ENCODE measurements at places on chromosomes 4 and X.
A peak's percentile ranks its signal among the peaks of the same experiment; 100 is the strongest.

DNA sequence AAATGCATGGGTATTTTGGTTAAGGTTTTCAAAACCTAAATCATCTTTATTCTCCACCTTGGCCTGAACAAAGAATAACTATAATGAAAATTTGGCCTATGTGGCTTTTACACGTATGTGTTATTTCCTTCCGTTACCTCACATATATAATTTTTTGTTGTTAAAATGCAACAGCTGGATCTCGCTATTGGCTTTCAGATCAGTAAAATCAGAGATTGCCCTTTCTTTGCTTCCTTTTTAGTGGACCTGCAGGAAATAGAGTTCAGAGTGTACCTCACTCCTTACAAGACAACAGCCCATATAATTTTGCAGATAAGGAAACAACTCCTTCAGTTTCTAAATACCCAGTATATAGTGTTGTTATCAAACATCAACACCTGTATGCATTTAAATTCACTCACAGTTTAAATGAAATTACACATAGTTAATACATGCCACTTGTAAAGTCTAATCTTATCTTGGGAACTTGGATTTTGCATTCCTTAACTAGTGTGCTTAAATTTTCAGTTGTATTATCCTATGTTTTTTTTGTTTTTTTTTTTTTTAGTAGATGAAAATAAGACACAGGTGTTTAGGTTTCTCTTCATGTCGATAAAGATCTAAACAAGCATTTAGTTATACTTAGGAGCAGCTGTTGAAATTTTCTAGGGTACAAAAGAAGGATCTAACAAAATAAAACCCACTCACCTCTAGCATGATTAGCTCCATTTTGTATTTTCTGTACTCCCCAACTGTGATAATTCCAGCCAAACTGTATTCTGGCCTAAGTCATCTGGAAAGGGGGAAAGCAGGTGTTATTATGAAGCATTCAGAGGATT is 96.2 kb upstream of the SPRY1 start:
- no peaks in the 10 kb centered on the region for H3K27me3 ChIP-seq
- H3K4me3 ChIP-seq = no peak overlapping the region
- peaks cover 26% of the 10 kb centered on the region for H3K4me1 ChIP-seq
- H3K27ac ChIP-seq = no peak overlapping the region

DNA sequence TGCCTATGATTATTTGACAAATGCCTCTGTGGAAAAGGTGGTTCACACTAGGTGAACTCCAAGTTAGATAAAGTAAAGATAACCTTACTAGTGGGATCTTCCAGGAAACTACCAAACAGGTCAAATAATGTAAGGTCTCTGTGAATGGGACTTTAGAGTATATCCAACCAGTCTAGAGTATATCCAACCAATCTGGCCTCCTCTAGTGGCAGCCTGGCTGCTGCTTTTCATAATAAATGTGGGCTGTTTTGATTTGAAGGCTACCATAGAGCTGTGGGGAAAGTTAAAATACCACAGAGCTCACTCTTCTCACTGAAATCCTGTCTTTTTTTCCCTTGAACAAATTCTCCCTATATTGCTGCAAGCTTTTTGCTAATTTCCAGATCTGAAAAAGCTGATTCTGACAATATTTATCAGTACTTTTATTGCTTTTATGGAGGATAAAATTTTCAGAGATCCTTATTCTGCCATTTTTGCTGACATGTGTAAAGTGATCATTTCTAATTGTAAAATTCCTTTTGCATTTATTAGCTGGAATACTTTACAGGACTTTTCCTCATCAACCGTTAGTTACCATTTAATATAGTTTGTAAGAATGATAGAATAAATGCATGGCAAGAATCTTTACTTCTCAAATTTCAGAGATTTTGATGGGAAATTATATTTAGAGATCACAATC is 111.3 kb downstream of the TET2 start:
- H3K27ac ChIP-seq = no peak overlapping the region
- H3K27me3 ChIP-seq = no peaks in the 10 kb centered on the region
- no peaks in the 10 kb centered on the region for H3K4me1 ChIP-seq
- no peak overlapping the region for H3K4me3 ChIP-seq
- no peak for DNase-seq

GRCh38 chr4:89894649-89895550 is at the start of gene MMRN1:
Gene MMRN1, plus strand, starts transcription at chr4:89894854. Its CDS starts 118 bp downstream, at chr4:89894972.
- no peaks in the 10 kb centered on the region for H3K4me1 ChIP-seq
- no peaks in the 10 kb centered on the region for H3K36me3 ChIP-seq
- DNase-seq = no peak
- H3K4me3 ChIP-seq = no peak within 1 kb of the TSS

- no peaks in the 10 kb centered on the region for H3K27me3 ChIP-seq
- no peak for DNase-seq
- H3K36me3 ChIP-seq = peaks cover 5% of the 10 kb centered on the region
- H3K4me3 ChIP-seq = peak overlapping the region; percentile 93
- peaks cover 73% of the 10 kb centered on the region for H3K4me1 ChIP-seq
These were observed 3.8 kb downstream of the ARHGAP10 start for GRCh38 chr4:147735413-147736301.

GRCh38 chrX:10893366-10893765 is 217.8 kb upstream of the HCCS start:
- H3K36me3 ChIP-seq = no peaks in the 10 kb centered on the region
- DNase-seq = no peak
- H3K27ac ChIP-seq = no peak overlapping the region
- H3K4me1 ChIP-seq = peaks cover 17% of the 10 kb centered on the region
- no peaks in the 10 kb centered on the region for H3K27me3 ChIP-seq
- H3K4me3 ChIP-seq = no peak overlapping the region

DNA sequence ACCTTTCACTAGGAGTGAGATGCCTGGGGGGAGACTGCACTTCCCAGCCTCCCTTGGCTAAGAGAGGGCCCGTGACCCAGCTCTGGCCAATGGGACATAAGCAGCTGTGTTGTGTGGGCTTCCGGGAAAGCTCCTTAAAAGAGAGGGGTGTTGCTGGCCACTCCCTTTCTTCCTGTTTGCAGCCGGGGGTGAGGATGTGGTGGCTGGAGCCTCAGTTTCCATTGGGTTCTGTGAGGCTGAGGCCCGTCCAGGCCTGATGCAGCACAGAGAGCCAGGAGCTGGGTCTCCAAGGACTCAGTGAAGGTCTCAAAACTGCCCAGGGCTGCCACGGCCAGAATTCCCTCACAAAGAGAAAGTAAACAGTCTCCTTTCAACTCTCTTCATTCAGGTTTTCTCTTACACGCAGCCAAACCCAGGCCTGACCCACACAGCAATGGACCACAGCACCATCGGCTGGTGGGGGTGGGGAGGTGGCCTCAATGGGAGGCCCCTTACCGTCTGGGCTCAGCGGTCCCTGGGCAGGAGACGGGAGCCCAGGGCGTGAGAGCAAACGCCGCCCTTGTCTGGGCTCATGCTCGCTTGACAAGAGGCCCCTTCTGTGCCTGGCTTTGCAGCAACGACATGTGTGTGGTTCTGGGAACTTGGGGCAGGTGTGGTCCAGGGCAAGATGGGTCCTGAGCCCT is 6.6 kb downstream of the NKX1-1 start:
- DNase-seq = no peak
- peaks cover 4% of the 10 kb centered on the region for H3K27me3 ChIP-seq
- H3K36me3 ChIP-seq = peaks cover 6% of the 10 kb centered on the region
- H3K4me3 ChIP-seq = peak overlapping the region; percentile 71
- no peaks in the 10 kb centered on the region for H3K4me1 ChIP-seq
- H3K27ac ChIP-seq = no peak overlapping the region

DNA sequence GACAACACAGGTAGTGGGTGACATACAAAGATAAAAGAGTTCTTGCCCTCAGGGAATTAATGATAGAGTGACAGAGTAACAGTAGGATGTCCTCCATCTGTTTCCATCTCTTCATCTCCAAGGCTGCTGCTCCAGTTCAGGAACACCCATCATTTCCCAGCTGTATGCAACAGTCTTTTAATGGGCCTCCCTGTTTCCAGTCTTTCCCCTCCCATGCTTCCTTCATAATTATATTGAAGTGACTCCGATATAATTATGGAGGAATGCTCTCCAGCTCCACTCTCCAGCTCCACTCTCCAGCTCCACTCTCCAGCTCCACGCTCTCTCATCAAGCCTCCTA is 65.3 kb upstream of the MSN start:
- H3K27ac ChIP-seq = peak overlapping the region; percentile 83
- H3K36me3 ChIP-seq = no peaks in the 10 kb centered on the region
- no peaks in the 10 kb centered on the region for H3K27me3 ChIP-seq
- DNase-seq = no peak

DNA sequence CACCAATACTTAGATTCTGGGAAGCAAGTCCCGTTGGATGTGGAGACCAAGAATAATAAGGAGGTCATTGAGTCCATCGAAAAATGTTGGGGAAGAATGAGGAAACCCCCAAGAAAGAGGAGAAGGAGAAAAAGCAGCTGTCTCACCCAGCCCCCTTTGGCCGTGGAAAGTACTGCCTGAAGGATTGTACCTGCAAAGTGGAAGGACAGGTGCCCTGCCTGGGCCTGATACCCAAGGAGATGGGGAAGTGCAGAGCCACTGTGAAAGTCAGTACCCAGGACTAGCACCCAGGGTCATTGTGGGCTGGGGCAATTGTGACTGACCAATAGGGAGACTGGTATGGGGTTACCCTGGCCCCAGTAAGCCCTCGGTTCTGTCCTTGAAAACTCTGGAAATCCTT is 13.8 kb upstream of the CFAP299 start:
- no peak for DNase-seq
- H3K27me3 ChIP-seq = no peaks in the 10 kb centered on the region
- H3K4me1 ChIP-seq = peaks cover 56% of the 10 kb centered on the region

DNA sequence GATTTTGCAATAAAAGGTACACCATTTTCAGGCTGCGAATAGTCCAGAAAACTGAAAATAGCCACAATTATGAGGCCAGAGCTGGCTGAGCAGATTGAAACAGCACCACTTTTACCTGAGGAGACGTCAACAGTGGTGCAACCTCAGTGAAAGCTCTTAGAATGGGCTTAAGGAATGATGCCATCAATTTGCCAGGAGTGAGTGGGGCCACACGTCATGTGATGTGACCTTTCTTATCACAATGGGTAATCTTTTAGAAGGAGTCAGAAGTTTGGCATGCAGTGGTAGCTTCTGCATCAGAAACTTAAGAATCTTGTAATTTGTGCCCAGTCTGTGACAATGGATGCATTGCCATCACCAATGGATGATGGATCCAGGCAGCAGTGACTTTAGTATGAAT is 27.6 kb downstream of the ZNF81 start:
- H3K4me1 ChIP-seq = peaks cover 23% of the 10 kb centered on the region
- no peak overlapping the region for H3K4me3 ChIP-seq
- H3K27me3 ChIP-seq = peaks cover 2% of the 10 kb centered on the region
- no peak for DNase-seq
- no peak overlapping the region for H3K27ac ChIP-seq

DNA sequence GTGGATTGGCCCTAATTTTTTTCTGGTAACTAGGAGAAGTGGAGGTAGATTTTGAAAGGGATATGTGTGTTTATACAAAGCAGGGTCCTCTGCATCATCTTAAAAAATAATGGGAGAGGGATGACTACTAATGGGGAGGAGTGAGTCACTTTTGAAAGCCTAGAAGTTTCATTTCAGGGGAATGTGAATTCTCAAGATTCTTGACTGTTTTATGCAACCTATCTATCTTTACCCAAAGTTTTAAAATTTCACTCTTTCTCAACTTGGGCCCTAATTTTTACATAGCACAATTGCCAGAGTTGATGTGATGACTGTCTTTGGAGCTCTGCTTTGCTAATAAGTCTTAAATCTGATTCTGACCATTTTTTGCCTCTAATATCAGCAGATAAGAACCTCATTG is 445.2 kb downstream of the GRXCR1 start:
- no peak for DNase-seq
- H3K27ac ChIP-seq = no peak overlapping the region
- no peaks in the 10 kb centered on the region for H3K36me3 ChIP-seq
- H3K4me1 ChIP-seq = no peaks in the 10 kb centered on the region
- H3K27me3 ChIP-seq = no peaks in the 10 kb centered on the region

DNA sequence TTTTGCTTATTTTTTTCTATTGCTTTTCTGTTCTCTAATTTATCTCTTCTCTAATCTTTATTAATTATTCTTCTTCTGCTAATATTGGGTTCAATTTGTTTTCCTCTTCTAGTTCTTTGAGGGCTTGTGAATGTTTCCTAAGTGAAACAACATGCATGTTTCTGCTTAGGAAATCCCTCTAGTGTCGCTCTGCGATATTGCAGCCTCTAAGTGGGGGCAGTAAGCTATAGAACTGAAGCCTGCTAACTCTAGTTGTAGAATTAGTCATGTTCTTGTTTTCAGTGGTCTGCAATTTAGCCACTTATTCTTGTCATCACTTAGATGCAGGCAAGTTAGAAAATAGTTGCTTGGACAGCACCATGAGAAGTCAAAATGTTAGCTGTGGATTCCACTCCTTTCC is 222.6 kb downstream of the SPIN4 start:
- no peaks in the 10 kb centered on the region for H3K27me3 ChIP-seq
- no peaks in the 10 kb centered on the region for H3K36me3 ChIP-seq
- H3K27ac ChIP-seq = no peak overlapping the region
- peak; percentile 5 for DNase-seq
- H3K4me1 ChIP-seq = no peaks in the 10 kb centered on the region
- H3K4me3 ChIP-seq = no peak overlapping the region

DNA sequence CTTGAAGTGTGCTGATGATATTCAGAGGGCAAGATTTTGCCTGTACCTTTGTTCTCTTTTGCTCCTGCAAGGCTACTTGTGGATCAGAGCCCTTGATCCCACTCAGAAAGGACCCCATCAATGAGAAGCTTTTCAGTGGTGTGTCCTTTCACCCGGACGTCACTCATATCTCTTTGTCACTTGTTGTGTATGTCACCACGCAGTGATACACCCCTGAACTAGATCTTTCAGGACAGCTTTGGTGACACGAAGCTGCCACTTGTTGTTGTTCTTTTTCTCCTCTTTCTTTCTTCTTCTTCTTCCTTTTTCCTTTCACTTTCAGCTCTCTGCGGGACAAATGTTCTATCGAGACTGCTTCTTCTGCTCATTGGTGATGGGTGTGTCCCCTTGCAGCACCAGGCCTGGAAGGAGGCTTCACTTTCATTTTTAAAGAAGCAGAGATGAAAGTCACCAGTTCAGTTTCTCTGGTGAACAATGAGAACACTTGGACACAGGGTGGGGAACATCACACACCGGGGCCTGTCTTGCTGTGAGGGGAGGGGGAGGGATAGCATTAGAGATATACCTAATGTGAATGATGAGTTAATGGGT is 83.6 kb downstream of the NBDY start:
- no peak overlapping the region for H3K27ac ChIP-seq
- peaks cover 19% of the 10 kb centered on the region for H3K4me1 ChIP-seq
- no peaks in the 10 kb centered on the region for H3K27me3 ChIP-seq
- DNase-seq = no peak

DNA sequence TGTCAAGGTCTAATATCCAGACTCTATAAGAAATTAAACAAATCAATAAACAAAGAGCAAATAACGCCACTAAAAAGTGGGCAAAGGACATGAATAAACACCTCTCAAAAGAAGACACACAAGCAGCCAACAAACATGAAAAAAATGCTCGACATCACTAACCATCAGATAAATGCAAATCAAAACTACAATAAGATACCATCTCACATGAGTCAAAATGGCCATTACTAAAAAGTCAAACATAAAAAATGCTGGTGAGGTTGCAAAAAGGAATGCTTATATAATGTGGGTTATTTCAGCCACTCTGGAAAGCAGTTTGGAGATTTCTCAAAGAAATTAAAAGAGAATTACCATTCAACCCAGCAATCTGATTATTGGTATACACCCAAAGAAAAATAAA is 481.1 kb downstream of the STPG2 start:
- no peaks in the 10 kb centered on the region for H3K36me3 ChIP-seq
- no peaks in the 10 kb centered on the region for H3K27me3 ChIP-seq
- no peak for DNase-seq
- no peak overlapping the region for H3K27ac ChIP-seq
- H3K4me3 ChIP-seq = no peak overlapping the region

GRCh38 chrX:67613366-67613765 is 69.5 kb downstream of the AR start:
- peak overlapping the region; percentile 36 for H3K4me3 ChIP-seq
- peaks cover 5% of the 10 kb centered on the region for H3K36me3 ChIP-seq
- H3K27me3 ChIP-seq = no peaks in the 10 kb centered on the region
- peaks cover 51% of the 10 kb centered on the region for H3K4me1 ChIP-seq
- DNase-seq = no peak
